Stimulated activated CD8-positive, alpha-beta memory T cell treated with anti-CD3 and anti-CD28 coated beads, Interleukin-2, amount 100 ng/mL, for 1 hour (primary cell): ENCODE measurements at places on chromosomes 4 and X.

DNA sequence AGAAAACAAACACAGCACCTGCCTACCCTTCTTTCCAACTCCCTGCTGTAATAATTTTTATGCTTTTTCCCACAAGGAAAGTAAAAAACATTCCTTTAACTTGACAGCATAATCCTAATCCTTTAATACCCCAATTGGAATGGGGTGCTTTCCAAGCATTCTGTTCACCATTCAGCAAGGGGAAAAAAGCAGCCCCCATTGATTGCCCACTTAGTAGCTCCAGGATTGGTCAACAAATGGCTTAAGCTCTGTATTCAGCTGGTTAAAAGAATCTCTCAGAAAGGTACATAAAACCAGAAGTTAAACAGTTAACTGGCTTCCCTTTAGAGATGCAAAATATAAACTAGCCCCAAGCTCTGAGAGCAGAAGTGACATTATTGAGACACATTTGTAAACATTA lies 194.8 kb upstream of the ATOH1 start:
- DNase-seq = no peak

DNA sequence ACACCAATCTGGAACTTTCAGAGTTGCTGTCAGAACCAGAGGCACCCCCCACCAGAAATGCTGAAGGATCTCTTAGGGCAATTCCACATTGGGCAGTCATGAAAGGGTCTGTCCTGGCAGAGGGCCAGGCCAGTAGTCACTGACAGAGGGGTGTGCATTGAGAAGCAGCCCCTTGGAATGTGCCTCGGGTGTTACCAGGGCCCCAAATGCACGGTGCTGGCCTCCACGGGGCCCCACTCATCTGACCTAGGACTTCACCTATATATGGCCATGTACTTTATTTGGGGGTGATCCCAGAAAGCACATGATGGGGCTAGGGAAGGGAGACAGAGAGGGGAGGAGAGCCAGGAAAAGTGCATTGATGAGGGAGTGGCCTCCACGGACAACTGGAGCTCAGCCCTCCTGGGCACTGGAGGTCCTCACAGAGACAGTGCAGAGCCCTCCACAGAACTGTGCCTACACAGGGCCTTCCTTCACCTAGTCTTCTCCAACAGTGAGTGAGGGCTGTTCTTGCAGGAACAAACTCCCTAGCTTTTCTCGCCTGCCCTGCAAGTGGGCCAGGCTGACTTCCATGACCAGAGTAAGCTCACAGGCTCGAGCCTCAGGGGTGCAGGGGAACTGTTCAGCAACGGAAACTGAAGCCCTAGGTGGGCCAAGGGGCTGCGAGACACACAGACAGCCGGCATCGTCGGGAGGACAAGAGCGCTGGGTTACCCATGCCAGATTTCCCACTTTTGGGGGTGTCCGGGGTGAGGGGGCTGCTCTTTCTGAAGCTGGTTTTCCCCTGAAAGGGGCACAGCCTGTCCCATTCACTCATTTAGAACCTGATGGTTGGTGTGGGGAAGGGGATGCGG lies 136.2 kb downstream of the HMX1 start:
- DNase-seq = no peak

GRCh38 chrX:71652405-71652804 lies 14.9 kb upstream of the LOC101059915 start:
- DNase-seq = peak; percentile 11

DNA sequence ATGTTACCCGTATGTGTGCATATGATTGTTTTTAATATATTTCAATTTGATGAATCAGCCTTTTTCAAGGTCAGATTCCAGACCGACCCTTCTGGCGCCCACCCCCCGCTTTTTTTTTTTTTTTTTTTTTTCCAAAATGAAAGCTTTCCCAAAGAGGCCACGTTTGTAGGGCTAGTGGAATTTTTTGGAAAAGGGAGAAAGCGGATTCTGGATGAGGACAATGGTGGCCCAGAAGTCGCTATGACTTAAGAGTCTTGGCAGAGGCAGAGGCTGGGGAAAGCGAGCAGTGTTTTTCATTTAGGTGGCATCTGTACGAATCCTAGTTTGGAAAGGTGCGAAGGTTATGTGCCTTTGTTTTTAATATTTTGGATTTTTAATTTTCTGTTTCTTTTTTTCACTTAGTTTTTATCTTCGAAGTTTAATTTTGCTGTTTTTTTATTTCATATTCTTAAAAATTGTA lies 14.6 kb downstream of the NDUFB11 start:
- DNase-seq = no peak

DNA sequence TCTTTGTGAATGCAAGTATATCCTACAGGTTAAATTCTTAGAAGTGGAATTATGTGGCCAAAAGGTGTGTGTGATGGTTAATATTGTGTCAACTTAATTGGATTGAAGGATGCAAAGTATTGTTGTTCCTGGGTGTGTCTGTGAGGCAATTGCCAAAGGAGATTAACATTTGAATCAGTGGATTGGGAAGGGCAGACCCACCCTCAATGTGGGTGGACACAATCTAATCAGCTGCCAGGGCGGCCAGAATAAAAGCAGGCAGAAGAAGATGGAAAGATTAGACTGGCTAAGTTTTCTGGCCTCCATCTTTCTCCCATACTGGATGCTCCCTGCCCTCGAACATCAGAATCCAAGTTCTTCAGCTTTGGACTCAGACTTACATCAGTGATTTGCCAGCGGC lies 76.2 kb upstream of the GBA3 start:
- no peak for DNase-seq

DNA sequence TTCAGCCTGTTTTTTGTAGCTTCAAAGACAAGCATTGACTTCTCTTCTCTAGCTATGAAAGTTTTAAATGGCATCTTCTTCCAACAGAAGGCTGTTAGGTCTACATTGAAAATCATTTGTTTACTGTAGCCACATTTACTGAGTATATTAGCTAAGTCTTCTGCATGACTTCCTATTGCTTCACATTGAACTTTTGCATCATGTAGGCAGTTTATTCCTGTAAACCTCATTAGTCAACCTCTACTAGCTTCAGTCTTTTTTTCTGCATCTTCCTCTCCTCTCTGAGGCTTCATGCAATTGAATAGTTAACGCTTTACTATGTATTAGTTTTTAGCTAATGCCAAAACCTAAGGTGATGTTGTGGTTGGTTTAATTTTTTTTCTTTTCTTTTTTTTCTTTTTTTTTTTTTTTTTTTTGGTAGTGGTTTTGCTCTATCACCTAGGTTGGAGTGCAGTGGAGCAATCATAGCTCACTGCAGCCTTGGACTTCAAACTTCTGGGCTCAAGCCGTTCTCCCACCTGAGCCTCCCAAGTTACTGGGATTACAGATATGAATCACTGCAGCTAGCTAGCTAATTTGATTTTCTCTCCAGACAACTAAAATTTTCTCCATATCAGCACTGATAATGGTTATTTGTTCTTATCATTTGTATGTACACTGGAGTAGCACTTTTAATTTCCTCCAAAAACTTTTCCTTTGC lies 3.4 kb downstream of the UGT2A3 start:
- DNase-seq = no peak

GRCh38 chr4:90190525-90190924 lies 63.3 kb downstream of the CCSER1 start:
- no peak for DNase-seq

DNA sequence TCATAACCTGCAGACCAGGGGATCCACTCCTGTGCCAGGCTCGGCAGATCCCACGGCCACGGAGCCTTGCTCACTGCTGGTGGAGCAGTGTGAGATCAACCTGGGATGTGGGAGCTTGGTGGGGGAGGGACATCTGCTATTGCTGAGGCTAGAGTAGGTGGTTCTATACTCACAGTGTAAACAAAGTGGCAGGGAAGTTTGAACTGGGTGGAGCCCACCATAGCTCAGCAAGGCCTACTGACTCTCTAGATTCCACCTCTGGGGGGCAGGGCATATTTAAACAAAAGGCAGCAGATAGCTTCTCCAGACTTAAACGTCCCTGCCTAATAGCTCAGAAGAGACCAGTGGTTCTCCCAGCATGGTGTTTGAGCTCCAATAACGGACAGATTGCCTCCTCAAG lies 54.7 kb upstream of the EPHA5 start:
- no peak for DNase-seq

DNA sequence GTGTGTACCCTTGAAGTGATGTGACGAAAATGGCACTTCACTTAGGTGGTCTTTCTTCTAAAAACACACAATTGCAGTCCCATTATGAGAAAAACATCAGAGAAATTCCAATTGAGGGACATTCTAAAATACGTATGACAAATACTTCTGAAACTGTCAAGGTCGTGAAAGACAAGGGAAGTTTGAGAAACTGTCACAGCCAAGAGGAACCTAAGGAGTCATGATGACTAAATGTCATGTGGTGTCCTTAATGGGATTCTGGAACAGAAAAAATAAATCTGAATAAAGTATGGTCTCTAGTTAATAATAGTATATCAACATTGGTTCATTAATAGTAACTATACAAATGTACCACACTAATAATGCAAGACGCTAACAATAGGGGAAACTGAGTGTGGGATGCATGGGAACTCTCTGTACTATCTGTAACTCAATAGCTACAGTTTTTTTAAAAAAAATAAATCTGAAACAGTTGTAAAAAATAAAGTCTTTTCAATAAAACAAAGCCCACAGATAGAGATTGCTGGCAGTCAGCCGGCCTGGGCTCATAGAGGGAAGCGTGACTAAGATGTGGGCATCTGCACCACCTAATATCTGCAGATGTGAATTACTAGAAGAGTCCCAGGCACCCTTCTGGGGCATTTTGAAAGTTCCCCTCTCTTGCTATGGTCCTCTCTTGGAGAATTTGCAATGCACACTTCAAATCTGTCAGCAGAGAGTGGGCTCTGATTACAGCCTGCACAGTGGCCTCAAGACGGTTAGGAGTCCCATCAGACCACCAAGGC lies 47.6 kb downstream of the MID1IP1 start:
- no peak for DNase-seq

- no peak for DNase-seq
Observed at GRCh38 chrX:152861116-152861515, 30.3 kb downstream of the NSDHL start.

DNA sequence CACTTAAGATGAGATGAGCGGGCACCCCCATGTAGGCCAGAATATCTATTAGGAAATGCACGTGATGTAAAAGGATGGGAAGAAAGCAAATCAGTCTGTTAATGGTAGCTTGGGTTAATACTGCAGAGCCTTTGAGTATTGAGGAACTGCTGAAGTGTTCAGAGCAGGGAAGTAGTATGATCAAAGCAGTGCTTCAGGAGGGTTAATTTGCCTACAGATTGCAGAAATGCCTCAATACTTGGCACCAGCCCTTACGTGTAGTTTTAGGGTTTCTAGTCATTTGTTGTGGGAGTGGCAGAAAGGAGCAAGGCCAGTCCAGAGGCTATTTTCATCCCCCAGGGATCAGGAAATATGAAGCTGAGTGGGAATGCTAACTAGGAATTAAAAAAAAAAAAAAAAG lies 19.7 kb downstream of the ZFX start:
- DNase-seq = no peak

DNA sequence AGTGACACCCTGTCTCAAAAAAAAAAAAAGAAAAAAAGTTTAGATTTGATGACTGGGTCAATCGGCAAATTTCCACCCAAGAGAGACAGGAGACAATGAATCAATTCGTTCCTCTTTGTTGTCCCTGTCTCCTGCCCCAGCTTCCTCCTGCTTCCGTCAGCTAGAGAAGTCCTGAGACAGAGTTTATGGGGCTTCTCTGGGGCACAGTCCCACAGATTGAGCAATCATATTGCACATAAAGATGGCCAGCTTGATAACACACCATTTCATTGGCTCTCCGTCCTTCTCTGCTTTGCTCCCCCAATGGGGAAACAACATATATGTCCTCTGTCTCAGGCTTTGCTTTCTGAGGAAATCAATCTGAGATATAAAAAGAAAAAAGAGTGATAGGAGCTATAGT lies 78.4 kb upstream of the FUNDC1 start:
- DNase-seq = no peak

DNA sequence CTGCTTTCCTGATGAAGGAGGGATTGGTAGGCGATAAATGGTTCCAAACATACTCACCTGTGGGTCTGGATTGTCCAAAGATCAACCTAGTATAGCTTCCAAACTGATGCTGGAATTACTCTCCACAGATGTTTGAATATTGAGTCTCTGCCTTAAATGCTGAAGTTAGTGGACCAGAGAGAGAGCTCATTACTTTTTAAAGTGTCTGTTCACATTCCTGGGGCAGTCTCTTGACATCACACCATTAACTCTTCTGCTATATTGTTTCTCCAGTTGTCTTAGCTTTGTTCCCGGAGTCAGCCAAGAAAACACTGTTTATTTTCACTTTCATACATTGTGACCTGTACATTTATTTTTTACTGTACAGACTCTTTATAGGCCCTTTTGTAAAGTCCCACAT lies 35.4 kb downstream of the ARHGEF38 start:
- DNase-seq = no peak

DNA sequence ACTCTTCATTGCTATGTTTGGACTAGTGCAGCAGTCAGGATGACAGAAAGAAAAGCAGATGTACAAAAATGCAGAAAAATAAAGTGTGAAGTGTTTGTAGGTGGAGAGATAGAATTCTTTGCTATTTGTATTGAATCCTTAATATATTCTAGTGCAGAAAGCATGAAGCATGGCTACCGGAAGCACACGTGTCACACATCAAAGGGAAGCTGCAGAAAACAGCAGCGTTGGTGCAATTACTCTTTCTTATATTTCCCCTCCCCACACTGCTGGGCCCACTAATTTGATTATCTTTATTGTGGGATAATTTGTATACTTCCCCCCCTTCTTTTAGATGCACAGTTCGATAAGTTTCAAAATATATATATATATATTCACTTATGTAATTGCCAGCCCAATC lies 35.9 kb upstream of the TAPT1 start:
- DNase-seq = no peak

GRCh38 chr4:162164906-162165510 lies 1.2 kb upstream of the FSTL5 start:
- no peak for DNase-seq

- no peak for DNase-seq
Observed at GRCh38 chr4:109977854-109978501, 65.3 kb downstream of the EGF start.

- no peak for DNase-seq
Observed at GRCh38 chr4:164012396-164013027, 518.0 kb downstream of the TMA16 start.

GRCh38 chrX:14095702-14096101 lies 66.0 kb upstream of the GEMIN8 start:
- DNase-seq = no peak

DNA sequence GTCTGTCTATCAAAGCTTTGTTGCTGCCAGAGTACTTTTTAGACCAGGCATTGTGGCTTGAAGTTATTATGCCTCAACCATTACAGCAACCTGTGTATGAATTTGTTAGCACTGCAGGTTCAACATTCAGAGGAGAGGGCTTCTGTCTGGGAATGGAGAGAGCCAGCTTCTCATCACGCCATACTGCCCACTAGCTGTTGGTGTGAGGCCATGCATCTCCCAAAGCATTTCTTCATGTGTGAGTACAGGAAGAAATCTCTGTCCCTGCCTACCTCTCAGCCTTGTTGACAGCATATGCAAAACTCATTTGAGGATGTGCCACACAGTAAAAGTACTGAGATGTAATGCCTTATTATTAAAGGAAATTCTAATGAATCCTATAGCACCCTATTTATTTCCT lies 76.9 kb upstream of the PPARGC1A start:
- DNase-seq = no peak

DNA sequence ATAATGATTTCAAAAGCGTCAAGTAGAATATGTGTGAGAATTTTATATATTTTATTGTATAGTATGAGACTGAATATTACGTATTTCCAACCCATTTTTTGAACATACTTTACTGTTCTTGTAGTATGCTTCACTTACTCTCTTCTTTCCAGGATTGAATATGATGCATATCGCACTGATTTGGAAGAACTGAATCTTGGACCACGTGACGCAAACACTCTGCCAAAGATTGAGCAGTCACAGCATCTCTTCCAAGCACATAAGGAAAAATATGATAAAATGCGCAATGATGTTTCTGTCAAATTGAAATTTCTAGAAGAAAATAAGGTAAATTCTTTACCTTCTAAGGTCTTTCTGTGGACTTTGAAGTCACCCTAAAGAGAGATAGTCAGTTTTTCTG lies 48.1 kb upstream of the FHDC1 start:
- no peak for DNase-seq
